ENCODE measurements at places on chromosomes 13 and 19. TPM values are rescaled to one million over a fixed set of nuclear protein-coding genes. Genes with fewer than 3 reads are reported as not detected.
A peak's percentile ranks its signal among the peaks of the same experiment; 100 is the strongest.

DNA sequence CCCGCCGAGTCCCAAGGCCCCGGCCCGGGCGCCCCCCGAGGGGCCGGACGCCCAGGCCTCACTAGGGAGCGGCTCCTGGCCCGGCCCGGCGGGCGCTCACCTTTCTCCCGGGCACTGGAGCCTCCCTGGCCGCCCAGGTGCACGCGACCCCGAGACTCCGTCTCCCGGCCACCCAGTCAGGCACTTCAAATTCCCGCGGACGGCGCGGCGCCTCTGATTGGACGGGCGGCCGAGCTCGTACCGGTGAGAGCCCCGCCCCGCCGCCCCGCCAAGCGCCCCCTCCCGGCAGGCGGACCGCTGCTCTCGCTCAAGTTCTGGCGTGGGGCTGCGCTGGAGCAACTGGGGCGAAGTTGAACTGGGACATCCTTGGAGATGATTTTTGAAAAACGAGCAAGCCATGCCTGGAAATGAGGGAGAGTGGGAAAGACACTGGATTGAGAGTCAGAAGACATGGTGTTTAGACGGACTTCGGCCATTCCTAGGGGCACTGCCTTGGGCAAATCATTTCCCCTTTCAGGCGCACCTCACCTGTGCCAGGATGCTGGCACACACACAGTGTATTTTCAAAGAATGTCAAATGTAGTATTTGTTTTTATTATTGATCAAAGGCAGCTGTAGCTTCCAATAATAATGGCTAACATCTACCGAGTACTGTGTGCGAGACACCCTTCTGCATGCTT lies 485.3 kb downstream of the UQCRFS1 start:
- H3K36me3 ChIP-seq, result no peaks in the 10 kb centered on the region
- H3K27me3 ChIP-seq, result no peaks in the 10 kb centered on the region
- no peak overlapping the region for H3K4me3 ChIP-seq
- no peak for DNase-seq

DNA sequence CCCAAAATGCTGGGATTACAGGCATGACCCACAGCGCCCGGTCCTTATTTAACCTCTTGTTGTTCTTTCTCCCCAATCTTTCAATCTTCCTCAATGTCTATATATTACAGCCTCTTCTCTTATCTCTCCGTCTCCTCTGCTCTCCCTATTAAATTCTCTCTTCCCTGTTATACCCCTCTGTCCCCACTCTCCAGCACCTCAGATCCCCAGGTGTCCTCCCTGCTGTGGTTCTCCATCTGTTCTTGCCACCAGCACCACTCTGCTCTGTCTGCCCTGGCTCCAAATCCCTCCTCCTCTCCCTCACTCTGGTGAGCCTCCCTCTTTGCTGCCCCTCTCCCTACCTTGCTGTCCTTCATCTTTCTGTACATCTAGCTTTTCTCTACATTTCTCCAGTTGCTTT lies 1.1 kb downstream of the ZNF600 start:
- no peaks in the 10 kb centered on the region for H3K36me3 ChIP-seq
- peak overlapping the region; percentile 85 for H3K4me3 ChIP-seq
- DNase-seq, result no peak
- H3K27ac ChIP-seq, result no peak overlapping the region
- H3K27me3 ChIP-seq, result no peaks in the 10 kb centered on the region

MEDAG gene
- total RNA-seq, result 46.7 TPM

- no peak overlapping the region for H3K4me3 ChIP-seq
- DNase-seq, result peak; percentile 29
- H3K4me1 ChIP-seq, result peaks cover 54% of the 10 kb centered on the region
- peak overlapping the region; percentile 59 for H3K27ac ChIP-seq
These were observed 8.0 kb downstream of the STK24 start for GRCh38 chr13:98568918-98569317.

DNA sequence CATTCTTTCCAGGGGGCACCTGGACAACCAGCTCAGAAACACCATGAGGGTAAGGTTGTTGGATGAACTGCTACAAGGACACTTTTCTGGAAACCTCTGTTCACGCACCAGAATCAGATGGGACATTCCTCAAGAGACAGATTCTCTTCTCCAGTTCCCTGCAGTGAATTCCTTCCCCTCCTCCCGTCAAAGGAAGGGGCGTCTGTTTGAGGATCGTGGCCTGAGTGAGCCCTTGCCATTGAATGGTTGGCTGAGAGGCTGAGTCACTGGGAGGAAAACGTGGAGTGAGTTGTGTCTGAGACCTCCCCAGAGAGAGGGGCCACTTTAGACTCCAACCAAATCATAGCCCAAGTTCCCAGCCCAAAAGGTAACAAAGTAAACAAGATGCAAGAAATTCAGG lies 79.4 kb upstream of the ZNF507 start:
- no peak overlapping the region for H3K4me3 ChIP-seq
- no peak for DNase-seq
- H3K27me3 ChIP-seq, result no peaks in the 10 kb centered on the region
- no peak overlapping the region for H3K27ac ChIP-seq

BCAM gene
- 4.3 TPM for total RNA-seq

NLRP7 gene
- not detected for total RNA-seq

DNA sequence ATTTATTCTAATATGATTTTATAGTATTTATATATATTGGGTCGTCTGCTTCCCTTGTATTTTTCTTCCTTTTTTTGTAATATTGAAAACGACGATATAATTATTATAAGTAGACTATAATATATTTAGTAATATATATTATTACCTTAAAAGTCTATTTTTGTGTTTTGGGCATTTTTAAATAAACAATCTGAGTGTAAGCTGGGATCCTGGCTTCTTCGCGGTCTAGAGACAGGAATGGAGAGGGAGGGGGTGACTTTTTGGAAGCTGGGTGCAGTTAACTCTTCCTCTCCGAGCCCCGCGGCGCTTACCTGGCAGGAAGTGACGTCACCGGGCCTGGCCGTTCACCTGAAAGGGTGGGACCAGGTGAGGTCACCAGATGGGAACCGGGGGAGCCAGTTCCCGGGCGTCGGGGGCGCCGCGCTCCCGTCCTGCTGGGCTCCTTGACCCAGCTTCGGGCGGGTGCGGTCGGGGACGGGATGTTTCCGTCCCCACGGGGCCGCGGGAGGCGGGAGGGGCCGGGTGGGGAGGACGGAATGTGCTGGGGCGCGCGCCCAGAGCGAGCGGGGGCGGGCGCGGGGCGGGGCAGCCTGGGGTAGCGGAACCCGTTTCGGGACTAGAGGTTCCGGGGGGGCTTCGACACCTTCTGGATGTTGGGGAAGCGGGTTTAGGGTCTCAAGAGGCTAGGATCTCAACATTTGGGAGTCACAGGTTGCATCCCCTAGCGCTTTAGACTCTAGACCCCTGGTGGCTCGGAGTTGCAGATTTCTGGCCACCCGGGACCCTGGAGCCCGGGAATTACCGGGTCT lies 2.8 kb downstream of the ZFP36 start:
- peak overlapping the region; percentile 84 for H3K27ac ChIP-seq
- peak overlapping the region; percentile 83 for H3K4me3 ChIP-seq
- DNase-seq, result peak; percentile 98
- peaks cover 29% of the 10 kb centered on the region for H3K4me1 ChIP-seq
- H3K36me3 ChIP-seq, result peaks cover 13% of the 10 kb centered on the region

GRCh38 chr13:51541037-51541436 lies 43.2 kb upstream of the WDFY2 start:
- H3K27me3 ChIP-seq, result no peaks in the 10 kb centered on the region
- peaks cover 5% of the 10 kb centered on the region for H3K4me1 ChIP-seq
- H3K36me3 ChIP-seq, result no peaks in the 10 kb centered on the region
- DNase-seq, result no peak
- no peak overlapping the region for H3K27ac ChIP-seq
- H3K4me3 ChIP-seq, result no peak overlapping the region

GRCh38 chr19:1363599-1363998 lies 20.1 kb upstream of the NDUFS7 start:
- H3K27ac ChIP-seq, result no peak overlapping the region
- peaks cover 24% of the 10 kb centered on the region for H3K4me1 ChIP-seq
- H3K27me3 ChIP-seq, result no peaks in the 10 kb centered on the region
- H3K36me3 ChIP-seq, result peaks cover 54% of the 10 kb centered on the region
- DNase-seq, result no peak

DNA sequence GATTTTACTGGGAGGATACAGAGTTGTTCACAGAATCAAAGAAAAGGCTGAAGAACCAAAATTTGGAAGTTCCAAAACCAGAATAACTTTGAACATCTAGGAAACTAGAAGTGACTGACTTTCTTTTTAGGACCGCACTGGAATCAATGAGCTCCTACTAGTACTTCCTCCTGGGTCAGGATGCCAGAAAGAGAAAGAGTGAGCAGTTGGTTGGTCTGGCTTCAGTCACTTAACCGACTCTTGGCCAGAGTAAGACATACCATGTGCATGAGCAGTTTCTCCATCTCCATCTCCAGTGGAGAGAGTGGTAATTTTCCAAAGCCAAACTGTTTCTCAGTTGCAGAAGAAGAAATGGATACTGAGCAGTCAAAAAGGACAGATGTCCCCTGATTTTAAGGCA lies 27.1 kb upstream of the MTUS2 start:
- peak; percentile 81 for DNase-seq
- H3K27ac ChIP-seq, result no peak overlapping the region
- H3K4me3 ChIP-seq, result no peak overlapping the region
- H3K36me3 ChIP-seq, result no peaks in the 10 kb centered on the region

DNA sequence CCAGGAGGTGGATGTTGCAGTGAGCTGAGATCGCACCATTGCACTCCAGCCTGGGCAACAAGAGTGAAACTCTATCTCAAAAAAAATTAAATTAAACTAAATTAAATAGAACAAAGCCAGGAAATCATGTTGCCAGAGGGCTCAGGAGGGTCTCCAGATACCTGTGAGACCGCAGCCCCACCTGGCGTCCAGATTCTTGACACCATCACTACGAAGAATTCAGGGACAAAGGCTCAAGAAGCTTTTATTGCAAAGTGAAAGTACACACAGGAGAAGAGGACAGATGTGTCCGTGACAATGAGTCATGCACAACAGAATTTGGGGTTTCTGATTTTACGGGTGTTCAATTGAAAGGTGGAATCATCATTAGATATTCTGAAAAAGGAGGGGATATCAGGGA lies 76.6 kb downstream of the STOML3 start:
- no peaks in the 10 kb centered on the region for H3K36me3 ChIP-seq
- peak overlapping the region; percentile 45 for H3K4me3 ChIP-seq
- no peaks in the 10 kb centered on the region for H3K4me1 ChIP-seq
- H3K27me3 ChIP-seq, result no peaks in the 10 kb centered on the region
- DNase-seq, result no peak

DNA sequence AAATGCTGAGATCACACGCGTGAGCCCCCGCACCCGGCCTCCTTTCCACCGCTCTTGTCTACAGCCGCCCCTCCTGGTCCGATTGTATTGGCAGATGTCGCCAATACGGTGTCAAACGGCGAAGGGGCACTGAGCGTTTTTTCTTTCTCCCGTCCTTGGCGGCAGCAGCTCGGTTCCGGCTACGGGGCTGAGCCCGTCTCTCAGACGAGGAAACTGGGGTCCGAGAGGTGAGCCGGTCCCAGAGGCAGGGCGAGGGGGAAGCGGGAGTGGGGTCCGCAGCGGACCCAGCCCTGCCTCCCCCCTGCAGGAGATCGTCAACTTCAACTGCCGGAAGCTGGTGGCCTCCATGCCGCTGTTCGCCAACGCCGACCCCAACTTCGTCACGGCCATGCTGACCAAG lies 20.4 kb downstream of the POLRMT start:
- H3K36me3 ChIP-seq, result no peaks in the 10 kb centered on the region
- H3K4me1 ChIP-seq, result peaks cover 9% of the 10 kb centered on the region
- H3K27me3 ChIP-seq, result no peaks in the 10 kb centered on the region
- DNase-seq, result no peak
- H3K4me3 ChIP-seq, result no peak overlapping the region

DNA sequence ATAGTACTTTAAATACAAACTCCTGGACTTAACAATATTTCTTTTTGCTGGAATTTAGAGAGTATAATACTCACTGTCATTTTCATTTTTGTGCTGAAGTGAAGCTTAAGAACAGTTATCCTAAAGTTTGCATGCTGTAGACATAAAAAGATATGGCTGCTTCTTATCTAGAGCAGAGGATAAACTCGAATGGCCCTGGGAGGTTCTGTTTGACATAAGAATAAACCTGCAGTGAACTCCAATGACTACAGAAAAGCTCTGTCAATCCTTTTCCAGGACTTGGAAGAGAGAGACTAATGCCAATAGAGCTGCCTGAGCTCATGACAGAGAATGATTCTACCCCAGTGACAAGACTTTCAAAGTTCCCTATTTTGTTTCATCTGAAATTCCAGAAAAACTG lies 1017.8 kb upstream of the MIR17HG start:
- H3K4me3 ChIP-seq, result no peak overlapping the region
- no peaks in the 10 kb centered on the region for H3K27me3 ChIP-seq
- H3K4me1 ChIP-seq, result no peaks in the 10 kb centered on the region
- H3K36me3 ChIP-seq, result no peaks in the 10 kb centered on the region
- no peak overlapping the region for H3K27ac ChIP-seq

- no peak overlapping the region for H3K4me3 ChIP-seq
- no peaks in the 10 kb centered on the region for H3K27me3 ChIP-seq
- H3K27ac ChIP-seq, result no peak overlapping the region
These were observed 1.3 kb upstream of the ISOC2 start for GRCh38 chr19:55462722-55463121.

LYPD3 gene
- total RNA-seq, result 0.88 TPM

KLK14 gene
- total RNA-seq, result not detected

GPR4 gene
- total RNA-seq, result not detected

Measured in osteoblast (primary cell).